ENCODE measurements at places on chromosomes 4 and X. TPM values are rescaled to one million over a fixed set of nuclear protein-coding genes. Genes with fewer than 3 reads are reported as not detected.

IQSEC2 gene
- total RNA-seq = 19.8 TPM

PNCK gene
- 50.6 TPM for total RNA-seq

TMPRSS11B gene
- total RNA-seq = not detected

MAGEA3 gene
- 10.1 TPM for total RNA-seq

MCF2 gene
- total RNA-seq = 27.9 TPM

GRCh38 chrX:9269134-9269533 lies 195.7 kb upstream of the TBL1X start:
- DNase-seq = no peak
- no peaks in the 10 kb centered on the region for H3K36me3 ChIP-seq
- no peak overlapping the region for H3K4me3 ChIP-seq
- no peak overlapping the region for H3K27ac ChIP-seq

- H3K4me1 ChIP-seq = no peaks in the 10 kb centered on the region
- no peak for DNase-seq
Observed at GRCh38 chr4:106978046-106978774, 57.9 kb downstream of the DKK2 start.

GRCh38 chrX:101736651-101737050 lies 77.0 kb upstream of the ARMCX2 start:
- H3K4me1 ChIP-seq = no peaks in the 10 kb centered on the region
- no peak for DNase-seq
- no peaks in the 10 kb centered on the region for H3K27me3 ChIP-seq
- no peak overlapping the region for H3K4me3 ChIP-seq
- H3K27ac ChIP-seq = no peak overlapping the region
- H3K36me3 ChIP-seq = no peaks in the 10 kb centered on the region

DNA sequence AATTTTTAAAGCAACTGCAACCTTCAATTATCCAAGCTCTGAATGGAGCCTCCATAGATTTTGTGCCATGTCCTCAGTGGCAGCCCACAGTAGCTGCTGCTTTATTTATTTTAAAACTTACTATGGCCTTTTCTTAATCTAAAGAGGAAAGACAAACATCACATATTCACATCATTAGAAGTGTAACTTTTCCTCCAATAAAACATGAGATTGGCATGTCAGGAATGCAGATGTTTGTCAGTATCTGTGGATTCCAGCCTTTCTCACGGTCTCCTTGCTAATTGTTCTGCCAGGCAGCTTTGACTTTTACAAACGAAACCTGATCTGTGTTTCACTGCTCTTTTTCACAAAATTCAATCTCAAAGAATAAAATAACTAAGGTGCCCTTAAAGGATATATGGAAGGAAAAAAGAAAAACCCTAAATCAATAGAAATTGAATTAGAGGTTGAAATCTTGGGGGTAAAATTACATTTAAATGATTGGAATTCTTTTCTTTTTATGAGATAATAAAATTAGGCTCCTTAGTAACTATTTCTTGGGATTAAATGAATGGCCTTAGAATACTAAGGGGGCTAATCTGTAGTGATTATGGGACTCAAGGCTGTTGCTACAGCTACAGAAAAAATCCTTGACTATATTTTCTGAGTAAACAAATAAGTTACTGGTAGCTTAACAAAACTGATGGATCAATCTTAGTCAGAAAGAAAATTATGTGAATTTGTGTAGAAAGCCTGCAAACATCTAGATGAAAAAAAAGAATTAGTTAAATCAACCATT lies 151.3 kb downstream of the RTL9 start:
- no peak overlapping the region for H3K4me3 ChIP-seq
- no peaks in the 10 kb centered on the region for H3K4me1 ChIP-seq
- no peak overlapping the region for H3K27ac ChIP-seq
- no peaks in the 10 kb centered on the region for H3K36me3 ChIP-seq
- H3K27me3 ChIP-seq = no peaks in the 10 kb centered on the region

GRCh38 chr4:174403177-174403543 lies 119.1 kb downstream of the HPGD start:
- no peaks in the 10 kb centered on the region for H3K4me1 ChIP-seq
- H3K27ac ChIP-seq = no peak overlapping the region
- DNase-seq = no peak
- no peak overlapping the region for H3K4me3 ChIP-seq
- H3K27me3 ChIP-seq = no peaks in the 10 kb centered on the region

DNA sequence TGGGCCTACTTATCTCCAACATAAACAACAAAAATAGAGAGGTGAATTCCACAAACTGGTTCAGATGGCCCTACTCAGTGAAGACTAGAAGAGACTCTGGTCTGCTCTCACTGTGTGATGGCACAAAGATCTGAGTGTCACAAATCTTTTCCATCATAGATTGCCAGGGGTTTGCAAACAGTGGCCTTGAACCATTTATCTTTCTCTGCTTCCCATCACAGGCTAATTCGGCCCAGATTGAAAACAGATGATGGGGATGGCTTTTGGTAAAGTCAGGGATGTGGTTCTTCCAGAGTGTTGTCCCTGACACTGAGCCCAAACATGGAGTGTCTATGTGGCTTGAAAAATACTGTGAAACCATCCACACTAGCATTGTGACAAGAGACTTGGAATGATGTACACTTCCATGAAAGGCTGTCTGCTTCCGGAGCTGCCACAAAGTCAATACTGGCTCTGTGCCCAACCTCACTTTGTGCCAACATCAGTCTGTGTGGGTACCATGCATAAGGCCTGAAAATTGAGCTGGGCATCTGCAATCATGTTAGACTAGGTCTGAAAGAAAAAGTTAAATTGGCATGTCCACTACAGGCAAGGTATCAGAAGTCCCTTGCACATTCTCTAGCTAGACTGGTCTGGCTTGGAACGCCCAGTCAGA lies 25.2 kb upstream of the PLAC1 start:
- H3K27ac ChIP-seq = no peak overlapping the region
- DNase-seq = no peak
- H3K27me3 ChIP-seq = no peaks in the 10 kb centered on the region
- no peaks in the 10 kb centered on the region for H3K4me1 ChIP-seq
- H3K36me3 ChIP-seq = no peaks in the 10 kb centered on the region

DNA sequence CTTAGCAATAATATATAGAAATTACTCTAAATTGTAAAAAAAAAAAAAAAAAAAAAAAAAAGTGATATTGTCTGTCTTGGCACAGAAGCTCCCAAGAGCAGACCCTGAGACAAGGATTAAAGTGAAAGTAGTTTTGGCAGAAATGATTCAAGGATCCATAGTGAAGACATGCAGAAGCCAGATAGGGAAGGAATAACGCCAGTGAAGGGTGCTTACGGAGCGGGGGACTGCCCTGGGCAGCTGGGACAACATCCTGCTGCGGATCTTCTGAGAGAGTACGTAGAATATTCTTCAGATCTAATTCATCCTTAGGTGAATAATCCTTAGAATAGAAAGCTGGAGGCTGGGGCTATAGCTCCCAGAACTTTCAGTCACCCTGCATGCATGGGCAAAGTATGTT lies 39.8 kb downstream of the ARHGAP24 start:
- no peaks in the 10 kb centered on the region for H3K36me3 ChIP-seq
- no peaks in the 10 kb centered on the region for H3K4me1 ChIP-seq
- H3K4me3 ChIP-seq = no peak overlapping the region

- DNase-seq = peak; percentile 33
- H3K4me1 ChIP-seq = no peaks in the 10 kb centered on the region
- no peaks in the 10 kb centered on the region for H3K27me3 ChIP-seq
- H3K4me3 ChIP-seq = peak overlapping the region; percentile 28
- peak overlapping the region; percentile 17 for H3K27ac ChIP-seq
- H3K36me3 ChIP-seq = no peaks in the 10 kb centered on the region
Observed at GRCh38 chr4:242121-242848, 63.0 kb downstream of the ZNF732 start.

- no peak for DNase-seq
- H3K4me1 ChIP-seq = no peaks in the 10 kb centered on the region
- H3K4me3 ChIP-seq = no peak overlapping the region
- no peak overlapping the region for H3K27ac ChIP-seq
- no peaks in the 10 kb centered on the region for H3K27me3 ChIP-seq
- H3K36me3 ChIP-seq = no peaks in the 10 kb centered on the region
Observed at GRCh38 chr4:21012851-21013331, 312.6 kb downstream of the PACRGL start.

DNA sequence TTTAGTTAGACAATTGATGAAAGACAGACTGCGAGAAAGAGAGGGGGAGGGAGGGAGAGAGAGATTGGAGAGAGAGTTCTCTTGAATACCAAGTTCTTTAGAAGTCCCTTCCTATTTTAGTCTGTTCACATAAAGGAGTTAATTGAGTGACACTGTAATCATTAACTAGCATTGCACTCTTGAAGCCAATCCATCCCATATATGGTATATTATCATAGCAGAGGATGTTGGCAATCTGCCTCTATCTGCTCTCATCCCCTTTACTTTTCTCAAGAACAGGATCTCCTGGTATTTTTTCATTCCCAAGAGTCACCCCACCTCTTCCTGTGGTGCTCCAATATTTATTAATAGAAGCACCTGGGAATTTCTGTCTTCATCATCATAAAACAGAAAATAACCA lies 959.6 kb upstream of the NDST4 start:
- no peak overlapping the region for H3K27ac ChIP-seq
- H3K27me3 ChIP-seq = no peaks in the 10 kb centered on the region
- no peak overlapping the region for H3K4me3 ChIP-seq
- no peaks in the 10 kb centered on the region for H3K4me1 ChIP-seq
- H3K36me3 ChIP-seq = no peaks in the 10 kb centered on the region

DNA sequence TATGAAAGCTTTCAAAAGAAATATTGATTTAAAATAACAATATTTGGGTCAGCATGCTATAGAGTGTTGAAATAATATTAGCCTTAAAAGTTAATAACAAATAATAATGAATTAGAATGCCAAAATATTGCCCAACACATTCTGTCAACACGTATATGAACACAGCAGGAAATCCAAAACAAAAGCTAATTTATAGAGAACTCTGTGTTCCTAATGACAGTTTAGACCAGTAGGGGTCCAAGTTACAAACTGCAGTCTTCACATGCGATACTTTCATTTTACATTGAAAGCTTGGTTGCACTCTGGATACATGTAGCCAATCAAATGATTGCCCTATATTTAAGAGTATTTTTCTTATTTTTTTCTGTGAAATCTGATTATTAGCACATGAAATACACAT lies 274.4 kb downstream of the DCTD start:
- no peak for DNase-seq
- H3K4me3 ChIP-seq = no peak overlapping the region
- H3K4me1 ChIP-seq = no peaks in the 10 kb centered on the region
- H3K27me3 ChIP-seq = no peaks in the 10 kb centered on the region
- no peak overlapping the region for H3K27ac ChIP-seq

GRCh38 chrX:12881914-12882313 lies 15.0 kb downstream of the TLR7 start:
- no peak overlapping the region for H3K27ac ChIP-seq
- DNase-seq = no peak
- no peaks in the 10 kb centered on the region for H3K27me3 ChIP-seq
- H3K36me3 ChIP-seq = no peaks in the 10 kb centered on the region
- H3K4me3 ChIP-seq = no peak overlapping the region

GRCh38 chrX:28718450-28718849 lies 131.2 kb downstream of the IL1RAPL1 start:
- no peak overlapping the region for H3K27ac ChIP-seq
- H3K27me3 ChIP-seq = no peaks in the 10 kb centered on the region
- H3K4me3 ChIP-seq = no peak overlapping the region

GRCh38 chr4:13528821-13529127 lies 15.5 kb downstream of the NKX3-2 start:
- no peaks in the 10 kb centered on the region for H3K36me3 ChIP-seq
- no peak overlapping the region for H3K27ac ChIP-seq
- no peaks in the 10 kb centered on the region for H3K4me1 ChIP-seq
- no peak overlapping the region for H3K4me3 ChIP-seq

DNA sequence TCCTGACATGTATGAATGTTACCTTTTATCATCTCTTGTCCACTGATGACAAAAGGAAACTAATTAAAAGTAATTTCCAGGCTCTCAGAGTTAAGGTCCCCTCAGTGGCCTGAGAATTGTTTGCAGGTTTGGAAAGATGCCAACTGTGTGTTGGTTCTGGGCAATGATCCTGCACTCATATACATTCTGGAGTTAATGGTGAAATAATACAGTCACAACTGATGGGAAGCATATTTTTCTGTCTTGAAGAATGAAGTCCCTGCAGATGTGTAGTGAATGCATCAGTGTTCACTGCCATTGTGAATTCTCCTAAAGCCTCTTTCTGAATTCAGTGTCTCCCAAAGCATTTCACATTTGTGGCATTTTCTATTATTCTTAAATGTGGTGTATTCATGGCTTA lies 238.1 kb upstream of the PPP1R2C start:
- no peaks in the 10 kb centered on the region for H3K4me1 ChIP-seq
- no peak overlapping the region for H3K4me3 ChIP-seq
- no peaks in the 10 kb centered on the region for H3K36me3 ChIP-seq
- H3K27me3 ChIP-seq = no peaks in the 10 kb centered on the region
- DNase-seq = no peak

GRCh38 chrX:86148024-86148511 lies at the start of gene DACH2:
Gene DACH2, plus strand, starts transcription at chrX:86148451.
- DNase-seq = peak; percentile 75
- H3K4me3 ChIP-seq = peak within 1 kb of the TSS; percentile 39
- H3K36me3 ChIP-seq = no peaks in the 10 kb centered on the region
- no peaks in the 10 kb centered on the region for H3K4me1 ChIP-seq
- H3K27ac ChIP-seq = no peak within 1 kb of the TSS

DNA sequence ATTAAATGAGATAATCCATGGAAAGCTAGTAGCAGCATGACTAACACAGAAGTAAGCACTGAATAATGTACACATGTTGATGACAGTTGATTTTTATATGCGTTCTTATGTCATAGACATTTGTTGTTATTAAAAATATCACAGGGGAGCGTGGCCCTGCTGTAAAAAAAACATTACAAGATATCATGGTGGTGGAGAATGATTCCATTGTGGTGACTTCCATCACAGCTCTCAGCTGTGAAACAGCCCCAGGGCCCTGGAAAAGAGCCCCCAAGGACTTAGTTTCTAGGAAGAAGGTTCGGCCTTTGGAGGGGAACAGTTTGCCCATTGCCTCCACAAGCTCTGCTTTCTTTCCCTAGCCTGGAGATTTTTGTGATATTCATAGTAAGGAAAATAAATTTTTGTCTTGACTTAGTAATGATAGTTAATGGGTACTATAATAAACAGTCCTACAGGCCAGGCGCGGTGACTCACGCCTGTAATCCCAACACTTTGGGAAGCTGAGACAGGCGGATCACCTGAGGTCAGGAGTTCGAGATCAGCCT lies 49.9 kb downstream of the FAM114A1 start:
- no peak for DNase-seq
- no peaks in the 10 kb centered on the region for H3K4me1 ChIP-seq
- H3K36me3 ChIP-seq = no peaks in the 10 kb centered on the region
- H3K27me3 ChIP-seq = no peaks in the 10 kb centered on the region
- H3K27ac ChIP-seq = no peak overlapping the region

Data from prostate gland (tissue), 2 donors.